ENCODE measurements at places on chromosomes 6 and 20. TPM values are rescaled to one million over a fixed set of nuclear protein-coding genes. Genes with fewer than 3 reads are reported as not detected.

DNA sequence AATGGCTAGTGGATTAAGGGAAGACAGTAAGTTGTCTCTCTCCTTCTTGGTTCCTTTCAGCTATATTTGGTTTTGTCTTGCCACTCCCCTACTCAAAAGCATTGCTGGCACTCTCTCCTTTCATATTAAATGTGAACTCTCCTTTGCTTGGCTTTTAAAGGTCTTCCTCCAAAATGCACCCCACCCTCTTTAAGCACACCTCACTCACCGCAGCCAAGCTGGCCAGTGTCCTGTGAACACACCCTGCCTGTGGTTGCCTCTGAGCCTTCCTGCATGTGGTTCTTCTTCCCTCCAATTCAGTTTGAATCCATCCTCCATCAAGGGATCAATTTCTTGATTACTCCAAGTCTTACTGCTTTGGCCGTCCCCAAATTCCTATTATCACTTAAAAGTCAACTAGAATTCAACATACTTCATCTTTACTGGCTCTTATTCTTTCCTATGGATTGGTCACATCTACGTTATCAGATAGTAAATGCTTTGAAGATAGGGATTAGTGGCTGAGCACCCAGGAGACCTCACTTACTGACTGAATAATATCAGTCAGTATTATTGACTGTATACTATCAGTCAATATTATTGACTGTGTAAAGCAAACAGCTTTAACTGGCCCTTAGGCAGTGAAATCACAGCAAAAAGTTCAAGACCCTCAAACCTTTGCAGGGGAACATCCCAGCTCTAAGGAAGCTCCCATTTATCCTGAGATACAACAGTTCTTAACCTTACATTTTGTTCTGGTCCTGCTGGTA, 41.6 kb upstream of the SPDEF start:
- no peaks in the 10 kb centered on the region for H3K4me1 ChIP-seq
- DNase-seq: no peak
- H3K4me3 ChIP-seq: no peak overlapping the region
- no peak overlapping the region for H3K27ac ChIP-seq
- peaks cover 8% of the 10 kb centered on the region for H3K36me3 ChIP-seq
- H3K27me3 ChIP-seq: no peaks in the 10 kb centered on the region

WFDC12 gene
- 1.0 TPM for total RNA-seq

DNA sequence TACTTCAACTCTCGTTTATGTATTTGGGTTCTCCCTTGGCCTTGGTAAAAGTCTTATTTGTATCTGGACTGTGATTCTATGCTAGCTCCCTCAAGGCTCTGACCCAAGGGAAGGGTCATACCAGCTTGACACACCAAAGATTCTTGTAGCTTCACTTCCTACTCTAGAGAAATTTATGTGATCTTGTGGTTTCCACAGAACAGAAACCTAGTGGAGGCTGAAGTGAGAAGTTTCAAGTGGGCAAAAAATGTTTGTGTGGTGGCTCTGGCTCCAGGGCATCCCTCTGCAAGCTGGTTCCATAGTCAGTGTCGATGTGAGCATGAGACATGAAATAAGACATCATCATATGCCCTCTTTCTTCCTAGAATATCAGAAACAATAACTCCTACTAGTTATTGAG, 48.1 kb upstream of the TNFRSF21 start:
- H3K4me3 ChIP-seq: no peak overlapping the region
- no peak for DNase-seq
- H3K27ac ChIP-seq: no peak overlapping the region
- no peaks in the 10 kb centered on the region for H3K36me3 ChIP-seq

- H3K27me3 ChIP-seq: no peaks in the 10 kb centered on the region
- H3K27ac ChIP-seq: no peak overlapping the region
- no peak for DNase-seq
- no peak overlapping the region for H3K4me3 ChIP-seq
These were observed 40.2 kb upstream of the INSM1 start for GRCh38 chr20:20327746-20328145.

All from thymus (tissue), 14 donors.